CD4-positive, alpha-beta T cell treated with Interleukin-1 beta for 1 hour (primary cell): ENCODE measurements at places on chromosomes 1 and 21.

- DNase-seq = no peak
Measured at GRCh38 chr1:190475421-190476141, 2.1 kb downstream of the BRINP3 start.

- peak; percentile 86 for DNase-seq
Measured at GRCh38 chr1:2231532-2232254, 3.6 kb downstream of the SKI start.

- DNase-seq = no peak
Measured at GRCh38 chr1:14485285-14485684, 113.2 kb upstream of the KAZN start.

GRCh38 chr21:24023402-24023801 lies 1583.9 kb downstream of the MRPL39 start:
- DNase-seq = no peak

- no peak for DNase-seq
Measured at GRCh38 chr1:235068158-235069121, 60.2 kb downstream of the TOMM20 start.

GRCh38 chr1:3316340-3316943 lies 138.0 kb upstream of the ARHGEF16 start:
- peak; percentile 10 for DNase-seq
